Esophagus squamous epithelium (tissue), 5 donors: ENCODE measurements at places on chromosomes 7 and 10.

DNA sequence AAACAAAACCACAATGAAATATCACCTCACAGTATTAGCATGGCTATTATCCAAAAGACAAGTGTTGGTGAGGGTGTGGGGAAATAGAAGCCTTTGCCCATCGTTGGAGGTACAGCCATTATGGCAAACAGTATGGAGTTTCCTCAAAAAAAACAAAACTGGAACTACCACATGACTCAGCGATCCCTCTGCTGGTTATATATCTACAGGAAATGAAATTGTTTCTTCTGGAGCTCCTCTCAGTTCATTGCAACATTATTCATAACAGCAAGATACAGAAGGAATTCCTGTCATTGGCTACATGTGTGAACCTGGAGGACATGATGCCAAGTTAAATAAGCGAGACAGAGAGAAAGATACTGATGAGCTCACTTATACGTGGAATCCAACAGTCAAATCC is 2.4 kb upstream of the UBE3C start:
- no peak for DNase-seq

GRCh38 chr7:32560075-32560474 is 64.8 kb downstream of the AVL9 start:
- no peak for DNase-seq

DNA sequence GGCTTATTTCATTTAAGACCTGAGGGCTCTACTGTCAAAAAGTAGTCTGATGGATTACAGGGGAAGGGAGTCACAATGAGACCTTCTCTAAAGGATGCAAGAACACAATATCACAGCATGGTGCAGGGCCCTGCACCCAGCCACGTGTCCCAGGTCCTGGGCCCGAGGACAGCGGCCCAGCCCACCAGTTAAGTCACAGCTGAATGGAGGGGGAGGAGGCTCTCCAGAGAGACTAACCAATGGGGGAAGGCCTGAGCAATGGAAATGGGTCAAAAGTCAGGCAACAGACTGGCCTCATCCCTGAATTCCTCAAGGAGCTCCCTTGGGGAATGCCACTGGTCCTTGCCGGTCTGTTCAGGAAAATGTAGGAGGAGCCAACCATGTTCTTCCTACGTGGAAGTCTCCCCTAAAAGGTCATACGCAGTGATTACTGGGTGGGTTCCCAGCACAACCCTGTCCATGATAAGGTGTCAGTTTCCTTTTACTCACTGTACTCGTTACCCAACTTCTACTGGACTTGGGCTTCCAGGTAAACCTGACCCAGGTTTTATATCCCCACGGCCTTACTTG is 28.3 kb downstream of the CCDC3 start:
- no peak for DNase-seq

DNA sequence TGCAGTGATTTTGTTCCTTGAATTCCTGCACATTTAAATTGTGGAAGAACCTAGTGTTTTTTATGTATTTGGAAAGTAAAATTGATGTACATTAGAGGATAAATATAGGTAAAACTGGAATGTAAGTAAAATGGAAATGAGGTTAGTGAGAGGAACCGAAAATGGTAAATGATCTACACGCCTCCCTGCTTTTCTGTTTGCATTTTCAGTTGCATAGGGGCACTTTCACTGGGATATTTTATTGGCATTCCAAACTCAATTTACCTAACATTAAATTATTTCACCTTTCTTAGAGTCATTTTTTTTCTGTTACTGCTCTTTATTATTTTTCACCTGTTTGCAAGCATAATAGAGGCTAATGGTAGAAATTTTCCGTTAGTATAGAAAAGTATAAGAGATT is 8.0 kb downstream of the CDK13 start:
- DNase-seq, result no peak

DNA sequence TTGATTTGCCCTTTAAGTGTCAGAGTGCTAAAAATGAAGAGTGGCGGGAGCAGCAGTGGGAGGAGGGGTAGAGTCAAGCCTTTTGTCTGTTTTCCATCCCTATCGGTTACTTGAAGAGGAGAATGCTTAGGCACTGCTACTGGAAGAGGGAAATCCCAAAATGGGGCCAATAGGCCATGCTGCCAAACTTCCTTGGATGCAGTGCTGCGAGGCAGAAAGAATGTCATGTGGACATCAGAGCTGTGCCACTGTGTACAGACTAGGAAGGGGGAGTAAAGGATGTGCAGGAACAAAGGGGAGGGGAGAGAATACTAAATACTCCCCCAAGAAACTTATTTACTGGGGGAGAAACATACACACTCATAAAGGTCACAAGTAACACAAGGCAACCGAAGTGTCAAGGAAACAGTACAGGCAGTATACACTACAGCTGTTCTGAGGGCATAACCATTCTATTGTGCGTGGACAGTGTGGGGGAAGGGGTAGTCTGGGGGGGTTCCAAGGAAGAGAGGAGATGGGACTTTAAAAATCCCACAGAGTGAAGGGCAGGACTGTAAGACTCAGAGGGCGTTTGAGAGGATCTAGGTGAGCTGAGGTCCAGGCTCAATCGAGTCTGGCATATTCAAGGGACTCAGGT is 228.7 kb upstream of the PLXNA4 start:
- DNase-seq, result no peak

DNA sequence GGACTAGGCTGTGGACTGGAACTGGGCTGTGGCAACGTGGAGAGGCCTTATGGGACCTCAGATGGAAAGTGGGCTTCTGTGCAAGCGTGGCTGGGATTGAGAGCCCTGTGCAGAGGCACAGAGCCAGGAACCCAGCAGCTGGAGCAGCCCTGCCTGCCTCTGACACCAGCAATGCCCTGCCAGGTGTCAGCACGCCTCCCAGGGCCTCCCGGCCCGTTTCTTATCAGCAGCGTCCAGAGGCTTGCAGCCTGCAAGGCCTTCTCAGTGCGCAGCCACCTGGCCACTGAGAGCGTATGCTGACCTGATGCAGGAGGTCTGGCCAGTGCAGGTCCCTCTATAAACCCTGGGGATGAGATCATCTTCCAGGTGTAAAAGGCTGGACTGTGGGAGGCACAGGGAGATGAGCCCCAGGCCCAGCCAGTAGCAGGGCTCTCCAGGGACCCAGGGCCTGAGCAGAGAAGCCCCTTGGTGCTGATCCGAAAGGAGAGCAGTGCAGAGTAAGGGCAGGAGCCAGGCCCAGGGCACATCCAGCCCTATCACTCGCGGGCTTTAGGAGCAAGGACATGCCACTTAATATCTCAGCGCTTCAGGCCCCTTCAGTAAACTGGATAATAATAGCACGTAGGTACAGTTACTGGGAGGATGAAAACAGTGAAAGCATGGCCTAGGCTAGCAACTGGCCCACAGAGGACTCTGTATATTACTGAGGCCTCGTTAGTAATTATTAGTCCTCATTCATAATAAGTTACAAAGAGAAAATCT is 38.8 kb upstream of the ANTXRL start:
- no peak for DNase-seq

- no peak for DNase-seq
Measured at GRCh38 chr7:112908086-112908485, 117.9 kb upstream of the TMEM168 start.

GRCh38 chr10:129495698-129496097 is 28.7 kb downstream of the MGMT start:
- no peak for DNase-seq

- DNase-seq, result no peak
Measured at GRCh38 chr7:107701191-107701590, 40.6 kb downstream of the SLC26A4 start.

- no peak for DNase-seq
Measured at GRCh38 chr10:17235136-17235535, 7.1 kb downstream of the VIM start.

- DNase-seq, result no peak
Measured at GRCh38 chr7:28922624-28923331, 35.4 kb downstream of the TRIL start.
